ENCODE measurements at places on chromosomes 16 and 17.

- no peak for DNase-seq
These were observed 6.3 kb upstream of the ERCC4 start for GRCh38 chr16:13913374-13914292.

DNA sequence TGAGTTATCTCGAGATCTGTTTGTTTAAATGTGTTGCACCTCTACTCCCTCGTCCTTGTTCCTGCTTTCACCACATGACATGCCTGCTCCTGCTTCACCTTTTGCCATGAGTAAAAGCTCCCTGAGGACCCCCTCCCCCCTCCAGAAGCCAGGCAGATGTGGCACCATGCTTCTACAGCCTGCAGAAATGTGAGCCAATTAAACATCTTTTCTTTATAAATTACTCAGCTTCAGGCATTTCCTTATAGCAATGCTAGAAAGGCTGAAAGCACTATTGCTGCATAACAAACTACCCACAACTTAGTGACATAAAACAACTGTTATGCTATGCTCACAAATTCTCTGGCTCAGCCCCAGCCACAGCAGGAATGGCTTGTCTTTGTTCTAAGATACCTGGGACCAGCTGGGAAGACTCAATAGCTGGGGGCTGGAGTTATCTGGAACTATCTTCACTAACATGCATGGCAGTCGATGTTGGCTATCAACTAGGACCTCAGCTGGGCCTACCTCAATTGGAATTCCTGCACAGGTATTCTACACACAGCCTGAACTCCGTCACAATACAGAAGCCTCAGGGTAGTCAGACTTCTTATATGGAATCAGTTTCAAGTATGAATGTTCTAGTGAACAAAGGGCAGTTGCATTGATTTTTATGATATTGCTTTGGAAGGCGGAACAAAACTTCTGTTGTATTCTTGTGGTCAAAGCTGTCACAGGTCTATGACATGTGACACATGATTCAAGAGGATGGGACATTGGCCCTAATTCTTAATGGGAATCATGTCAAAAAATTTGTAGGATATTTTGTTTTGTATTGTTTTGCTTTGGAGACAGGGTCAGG, 186.0 kb upstream of the PIRT start:
- DNase-seq = no peak

DNA sequence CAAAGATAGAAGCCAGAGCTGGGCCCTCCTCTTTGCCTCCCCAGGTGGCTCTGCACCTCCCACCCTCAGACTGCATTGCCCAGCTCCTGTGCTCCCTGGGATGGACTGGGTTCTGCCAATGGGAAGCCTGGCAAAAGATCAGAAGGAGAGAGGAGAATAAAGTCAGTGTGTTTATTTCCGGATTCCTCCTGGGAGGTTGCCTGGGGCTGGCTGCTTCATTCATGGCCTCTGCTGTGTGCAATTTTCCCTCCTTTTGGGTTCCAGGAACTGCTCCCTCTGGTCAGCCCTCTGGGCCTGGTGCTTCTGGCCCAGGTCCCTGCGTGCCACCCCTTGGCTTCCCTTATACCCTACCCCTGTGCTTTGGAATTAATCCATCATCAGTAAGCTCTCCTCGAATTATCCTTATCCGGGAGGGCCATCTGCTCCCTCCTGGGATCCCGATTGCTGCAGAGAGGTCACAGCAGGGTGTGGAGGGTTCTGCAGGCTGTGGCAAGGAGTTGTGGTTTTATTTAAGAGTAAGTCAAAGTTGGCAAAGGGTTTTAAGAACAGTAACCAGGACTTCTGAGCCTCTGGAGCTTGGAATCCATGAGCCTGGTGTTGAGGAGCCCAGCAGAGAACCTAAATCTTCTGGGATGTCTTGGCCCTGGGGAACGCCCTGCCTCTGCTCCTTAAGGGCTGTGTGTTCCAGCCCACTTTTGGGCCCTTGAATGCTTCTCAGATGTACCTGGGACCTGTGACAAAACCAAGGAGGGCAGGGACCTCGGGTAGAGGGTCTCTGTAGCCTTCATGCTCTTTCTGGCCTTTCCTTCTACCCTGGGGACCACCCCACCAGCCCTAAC, 8.2 kb upstream of the MMP2 start:
- peak; percentile 71 for DNase-seq

DNA sequence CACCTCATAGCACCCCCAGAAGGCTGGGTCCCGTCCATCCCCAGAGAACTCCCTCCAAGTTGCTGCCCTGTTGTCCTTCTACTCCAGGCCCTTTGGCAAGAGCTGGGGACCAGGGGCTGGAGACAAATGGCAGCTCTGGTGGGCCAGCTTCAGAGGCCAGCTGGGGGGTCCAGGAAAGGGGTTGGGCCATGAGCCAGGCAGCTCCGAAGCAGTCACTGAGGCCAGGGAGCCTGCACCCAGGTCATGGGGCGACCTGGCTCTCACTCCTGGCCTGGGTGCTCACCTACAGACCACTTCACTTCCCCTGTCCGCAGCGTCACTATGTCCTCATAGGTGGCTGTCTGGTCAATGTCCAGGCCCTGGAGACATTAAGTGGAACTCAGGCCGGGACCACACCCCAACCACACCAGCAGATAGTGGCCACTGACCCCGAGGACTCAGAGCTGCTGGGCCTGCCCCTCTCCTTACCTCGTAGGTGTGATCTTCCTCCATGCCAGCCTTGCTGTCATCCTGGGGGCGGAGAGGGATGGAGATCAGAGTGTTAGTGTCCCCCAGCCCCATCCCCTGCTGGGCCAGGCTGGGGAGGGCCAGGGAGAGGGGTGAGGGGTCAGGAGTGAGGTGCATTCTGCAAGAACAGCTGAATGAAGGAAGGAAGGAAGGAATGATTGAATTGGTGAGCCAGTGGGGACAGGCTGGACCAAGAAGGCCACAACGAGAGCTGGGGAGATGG, 3.0 kb downstream of the CD79B start:
- no peak for DNase-seq

- DNase-seq = no peak
These were observed 181.8 kb downstream of the HS3ST3B1 start for GRCh38 chr17:14482715-14483114.

DNA sequence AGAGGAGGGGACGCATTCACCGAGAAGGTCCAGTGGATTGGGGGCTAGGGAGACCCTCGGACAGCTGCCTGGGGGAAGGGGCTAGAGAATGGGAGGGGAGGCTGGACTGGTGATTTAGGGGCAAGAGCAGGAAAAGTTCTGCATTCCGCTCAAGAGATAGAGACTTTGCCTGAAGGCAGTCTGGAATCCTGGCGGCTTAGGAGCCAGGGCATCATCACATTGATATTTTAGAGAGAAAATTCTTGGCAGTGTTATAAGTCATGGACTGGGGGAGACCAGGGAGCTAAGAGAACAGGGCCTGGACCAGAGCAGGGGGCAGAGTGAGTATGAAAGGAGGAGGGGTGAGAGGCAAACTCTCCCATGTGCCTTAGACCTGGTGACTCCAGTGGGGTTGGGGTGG, 35.8 kb downstream of the MSI2 start:
- peak; percentile 24 for DNase-seq

DNA sequence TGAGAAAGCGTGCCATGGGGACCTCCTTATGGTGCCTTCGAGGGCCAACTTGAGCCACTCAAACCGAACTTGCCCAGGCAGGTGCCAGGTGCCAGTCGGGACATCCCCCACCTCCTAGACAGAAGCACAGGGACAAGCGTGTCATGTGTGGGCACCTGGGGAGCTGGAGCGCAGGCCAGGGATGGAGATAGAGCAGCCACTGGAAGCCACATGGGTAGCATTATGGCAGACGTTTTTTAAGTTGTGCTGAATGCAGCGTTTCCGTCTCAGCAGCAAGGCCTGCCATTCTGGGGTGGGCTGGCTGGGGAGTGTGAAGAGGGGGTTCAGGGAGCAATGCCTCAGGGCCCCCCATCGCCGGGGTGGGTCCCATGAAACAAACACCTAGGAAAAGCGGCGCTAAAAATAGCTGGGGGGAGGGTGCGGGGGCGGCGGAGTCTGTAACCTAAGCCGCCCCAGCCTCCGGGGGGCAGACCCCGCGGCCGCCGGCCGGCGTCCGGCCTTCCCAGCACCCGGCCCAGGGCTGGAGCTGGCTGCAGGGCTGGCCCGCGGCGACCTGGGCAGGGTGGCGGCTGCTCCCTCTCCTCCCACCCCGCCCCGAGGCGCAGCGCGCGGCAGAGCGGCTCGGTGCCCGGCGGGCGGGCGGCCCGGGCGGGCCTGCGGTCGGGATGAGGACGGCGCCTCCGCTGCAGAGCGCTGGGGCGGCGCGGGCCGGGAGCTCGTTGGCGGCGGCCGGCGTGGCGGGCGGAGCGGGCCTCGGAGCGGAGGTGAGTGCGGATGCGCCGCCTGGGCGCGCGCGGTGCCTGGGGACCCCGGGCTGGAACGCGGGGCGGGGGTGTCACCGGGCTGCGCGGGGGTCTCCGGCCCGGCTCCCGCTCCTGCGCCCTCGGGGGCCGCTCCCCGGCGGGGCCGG, at the start of gene ZNF469:
Gene ZNF469, plus strand, starts transcription at position 469 of the 910 bp plus-strand sequence. CDS start 44,512 bp downstream, outside the sequence.
- DNase-seq = peak; percentile 52

GRCh38 chr17:83062818-83063671, 16.4 kb upstream of the METRNL start:
- DNase-seq = no peak

DNA sequence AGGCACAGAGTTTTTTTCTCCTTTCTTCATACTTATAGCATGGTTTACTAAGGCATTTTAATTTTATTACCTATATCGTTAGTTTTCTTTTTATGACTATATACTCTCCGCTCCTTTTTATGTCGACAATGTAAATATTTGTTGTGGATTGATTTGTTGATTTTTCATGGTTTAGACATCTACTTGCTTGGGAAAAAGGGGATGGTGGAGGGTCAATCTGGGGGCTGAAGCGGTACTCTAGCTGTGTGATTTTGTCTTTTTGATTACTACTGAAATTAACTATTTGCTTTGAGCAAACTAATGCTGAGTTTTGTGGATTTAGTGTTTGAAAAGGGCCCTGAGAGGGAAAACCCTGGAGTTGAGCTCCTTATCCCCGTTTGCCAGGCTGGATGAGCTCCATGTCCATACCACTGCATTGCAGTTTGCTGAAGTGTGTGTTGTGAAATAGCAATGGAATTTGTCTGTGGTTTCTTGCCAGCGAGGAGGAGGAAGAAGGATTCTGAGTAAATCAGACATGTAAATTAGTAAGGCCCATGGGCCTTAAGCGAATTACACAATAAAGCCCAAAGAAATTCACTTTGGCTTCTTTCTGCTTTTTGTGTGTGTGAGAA, 72.0 kb downstream of the FTO start:
- DNase-seq = peak; percentile 94

DNA sequence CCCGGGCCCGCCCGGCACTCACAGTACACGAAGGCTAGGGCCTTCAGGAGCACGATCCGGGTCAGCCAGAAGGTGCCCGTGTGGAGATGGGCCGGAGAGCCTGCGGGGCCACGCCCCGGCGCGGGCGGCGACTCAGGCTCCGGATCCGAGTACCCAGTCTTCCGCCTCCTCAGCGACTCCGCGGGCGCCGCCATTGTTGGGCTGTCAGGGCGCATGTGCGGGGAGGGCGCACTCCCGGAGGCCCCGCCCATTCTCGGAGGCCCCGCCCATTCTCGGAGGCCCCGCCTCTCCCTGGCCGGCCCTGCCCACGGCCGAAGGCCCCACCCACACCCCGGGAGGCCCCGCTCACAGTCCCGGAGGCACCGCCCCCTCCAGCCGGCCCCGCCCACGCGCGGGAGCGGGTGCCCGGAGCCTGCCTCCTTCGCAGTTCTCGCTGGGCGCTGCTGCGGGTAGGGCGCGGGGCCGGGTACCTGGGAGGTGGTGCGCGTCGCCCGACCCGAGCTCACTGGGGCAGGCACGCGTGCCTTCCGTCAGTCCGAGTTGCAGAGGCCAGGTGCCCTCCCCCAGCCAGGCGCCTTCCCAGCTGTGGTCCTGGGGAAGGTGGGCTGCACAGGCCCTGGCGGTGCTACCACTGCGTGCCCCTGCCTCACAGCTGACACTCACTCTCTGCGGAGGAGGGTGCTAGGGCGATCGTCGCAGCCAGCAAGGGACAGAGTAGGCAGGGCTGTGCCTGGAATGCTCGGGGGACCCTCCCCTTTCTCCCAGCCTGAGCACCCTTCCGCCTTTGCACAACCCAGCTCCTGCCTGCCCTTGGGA, at the start of gene LMF1:
Gene LMF1, minus strand, starts transcription at position 219 of the 816 bp plus-strand sequence. Its CDS starts 4 bp downstream, at position 215.
- peak; percentile 89 for DNase-seq

GRCh38 chr16:57017251-57017650, 27.9 kb downstream of the NLRC5 start:
- peak; percentile 43 for DNase-seq

DNA sequence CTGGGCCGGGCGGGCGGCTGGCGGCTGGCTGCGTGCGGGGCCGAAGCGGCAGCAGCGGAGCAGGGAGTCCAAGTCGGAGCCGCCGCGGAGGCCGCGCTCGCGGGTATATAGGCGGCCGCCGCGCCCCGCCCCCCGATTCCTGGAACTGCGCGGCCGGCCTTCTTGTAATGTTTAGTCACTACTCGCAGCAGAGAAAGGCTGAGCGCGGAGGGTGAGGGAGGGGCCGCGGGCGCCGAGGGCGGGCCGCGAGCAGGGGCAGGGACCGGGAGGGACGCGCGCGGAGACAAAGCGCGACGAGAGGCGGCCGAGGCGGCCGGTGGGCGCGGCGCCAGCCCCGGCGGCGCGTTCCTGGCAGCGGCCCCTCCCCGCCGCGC, at the start of gene SOCS3:
Gene SOCS3, minus strand, starts transcription at position 81 of the 374 bp plus-strand sequence. CDS start 982 bp downstream, outside the sequence.
- peak; percentile 98 for DNase-seq

GRCh38 chr16:69860233-69861231, 90.6 kb upstream of the CLEC18A start:
- no peak for DNase-seq
